Stimulated activated CD4-positive, alpha-beta T cell treated with anti-CD3 and anti-CD28 coated beads, Interleukin-4, amount 100 ng/mL, for 48 hours (primary cell): ENCODE measurements at places on chromosomes 16 and 17.

DNA sequence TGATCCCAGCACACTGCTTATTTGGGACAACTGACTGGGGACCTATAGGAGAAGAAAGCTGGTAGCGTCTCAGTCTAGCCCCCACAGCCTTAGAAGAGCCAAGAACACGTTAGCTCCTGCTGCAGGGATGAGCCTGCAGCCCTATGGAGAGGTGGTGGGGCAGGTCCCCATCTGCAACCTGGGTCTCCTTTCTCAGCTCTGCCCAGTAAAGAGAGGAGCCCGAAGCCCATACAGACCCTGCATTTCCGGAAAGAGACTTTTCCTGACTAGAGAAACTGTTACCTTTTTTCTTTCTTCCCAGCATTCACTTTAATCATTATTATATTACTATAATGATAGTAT is 788 bp downstream of the METTL22 start:
- DNase-seq, result no peak

DNA sequence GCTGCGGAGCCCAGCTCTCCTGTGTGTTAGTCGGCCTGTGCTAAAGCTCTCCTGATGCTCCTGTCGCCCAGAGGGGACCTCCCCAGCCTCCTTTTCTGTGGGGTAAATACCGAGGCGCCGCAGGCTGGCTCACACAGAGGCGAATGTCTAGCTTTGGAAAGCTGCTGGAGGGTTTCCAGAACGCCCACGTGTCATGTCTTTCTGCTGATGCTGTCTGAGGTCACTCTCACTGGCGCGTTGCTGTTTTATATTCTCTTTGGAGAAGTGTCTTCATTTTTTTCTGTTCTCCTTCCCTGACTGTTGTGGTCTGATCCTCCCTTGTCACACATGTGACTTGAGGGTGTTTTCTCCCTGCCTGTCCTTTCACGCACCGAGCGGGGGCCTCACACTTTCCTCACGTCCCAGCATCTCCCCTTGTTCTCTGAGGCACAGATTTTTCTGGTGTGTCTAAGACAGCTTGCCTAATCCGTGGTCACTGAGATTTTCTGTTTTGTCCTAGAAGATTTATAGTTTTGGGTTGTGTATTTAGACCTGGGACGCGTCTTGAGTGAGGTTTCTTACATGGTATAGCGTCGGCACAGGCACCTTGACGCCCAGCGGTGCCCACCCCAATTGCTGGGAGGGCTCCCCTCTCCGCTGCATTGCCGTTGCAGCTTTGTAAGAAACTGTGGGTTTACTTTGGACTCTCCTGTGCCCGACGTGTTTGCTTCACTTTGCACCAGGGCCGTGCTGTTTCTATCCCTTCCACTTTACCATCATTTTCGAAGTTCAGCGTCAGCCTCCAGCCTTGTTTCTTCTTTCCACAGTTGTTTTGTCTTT is 92.1 kb upstream of the ZNF750 start:
- no peak for DNase-seq

DNA sequence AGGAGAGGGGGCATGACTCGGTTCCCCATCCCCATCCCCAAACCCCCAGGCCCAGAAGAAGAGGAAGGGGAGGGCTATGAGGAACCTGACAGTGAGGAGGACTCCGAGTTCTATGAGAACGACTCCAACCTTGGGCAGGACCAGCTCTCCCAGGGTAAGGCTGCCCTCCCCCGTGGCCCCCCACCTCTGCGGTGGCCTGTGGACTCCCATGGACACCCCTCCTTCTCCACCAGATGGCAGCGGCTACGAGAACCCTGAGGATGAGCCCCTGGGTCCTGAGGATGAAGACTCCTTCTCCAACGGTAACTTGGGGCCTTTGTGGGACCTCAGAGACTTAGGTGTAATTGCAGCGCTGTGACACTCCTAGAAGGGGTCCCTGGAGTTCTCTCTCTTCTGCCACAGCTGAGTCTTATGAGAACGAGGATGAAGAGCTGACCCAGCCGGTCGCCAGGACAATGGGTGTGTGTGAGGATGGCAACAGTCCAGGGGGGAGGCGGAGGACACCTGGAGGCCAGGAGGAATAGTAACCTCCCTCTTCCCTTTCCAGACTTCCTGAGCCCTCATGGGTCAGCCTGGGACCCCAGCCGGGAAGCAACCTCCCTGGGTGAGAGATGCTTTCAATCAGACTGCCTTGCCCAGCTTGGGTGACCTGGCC is 5.6 kb downstream of the CD19 start:
- no peak for DNase-seq

GRCh38 chr17:2070241-2071023 is 15.5 kb downstream of the HIC1 start:
- DNase-seq, result peak; percentile 74

- no peak for DNase-seq
These were observed 6.8 kb downstream of the MEAK7 start for GRCh38 chr16:84497418-84498222.

DNA sequence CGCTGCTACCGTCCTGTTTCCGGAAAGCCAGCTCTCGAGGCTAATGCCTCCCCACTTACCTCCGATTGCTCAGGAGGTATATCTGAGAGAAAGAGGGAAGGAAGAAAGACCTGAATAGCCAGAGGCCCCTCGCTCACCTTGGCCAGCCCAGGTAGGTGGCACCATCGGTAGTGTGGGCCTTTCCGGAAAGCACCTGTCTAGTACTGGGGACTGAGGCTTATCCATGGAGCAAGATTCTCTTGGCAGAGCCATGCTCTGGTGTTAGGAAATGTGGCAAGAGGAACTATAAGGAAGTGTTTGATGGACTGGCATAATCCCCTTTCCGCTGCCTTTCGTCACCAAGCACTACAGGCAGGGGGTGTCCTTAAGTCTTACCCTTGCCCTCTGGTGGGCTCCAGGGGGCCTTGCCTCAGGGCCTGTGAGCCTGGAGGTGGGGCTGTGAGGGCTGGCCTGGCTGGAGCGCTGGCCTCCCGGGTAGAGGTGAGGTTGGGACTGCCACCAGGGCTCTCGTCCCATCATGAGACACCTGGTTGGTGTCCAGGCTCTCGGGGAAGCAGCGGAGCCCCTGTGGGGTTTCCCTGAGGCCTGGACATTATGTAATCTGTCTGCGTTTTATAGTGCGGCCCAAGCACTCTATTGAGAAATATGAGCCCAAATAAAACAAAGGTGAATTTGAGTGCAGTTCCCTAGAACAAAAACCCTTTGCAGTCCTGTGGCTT is 2.9 kb downstream of the CMIP start:
- DNase-seq, result no peak

GRCh38 chr16:73565263-73565662 is 517.3 kb upstream of the ZFHX3 start:
- DNase-seq, result no peak

DNA sequence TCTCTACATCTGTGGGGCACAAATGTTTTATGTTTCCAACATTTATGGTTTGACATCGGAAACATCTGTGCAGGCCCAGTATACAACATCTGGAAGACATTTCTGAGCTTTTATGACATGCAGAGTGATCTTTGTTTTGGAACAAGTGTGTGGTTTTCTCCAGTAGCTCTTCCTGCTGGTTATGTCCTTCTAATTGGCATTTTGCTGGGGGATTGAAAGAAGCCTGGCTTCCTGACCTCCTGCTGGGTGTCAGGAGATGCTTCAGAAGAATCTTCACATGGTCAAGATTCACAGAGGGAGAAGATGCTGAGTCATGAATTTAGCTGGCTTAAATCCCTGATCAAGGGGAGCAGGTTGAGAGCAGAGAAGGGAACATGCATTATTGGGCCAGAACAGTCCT is 279.5 kb upstream of the MYOCD start:
- no peak for DNase-seq

GRCh38 chr16:4214215-4214621 is 27.7 kb downstream of the SRL start:
- no peak for DNase-seq

DNA sequence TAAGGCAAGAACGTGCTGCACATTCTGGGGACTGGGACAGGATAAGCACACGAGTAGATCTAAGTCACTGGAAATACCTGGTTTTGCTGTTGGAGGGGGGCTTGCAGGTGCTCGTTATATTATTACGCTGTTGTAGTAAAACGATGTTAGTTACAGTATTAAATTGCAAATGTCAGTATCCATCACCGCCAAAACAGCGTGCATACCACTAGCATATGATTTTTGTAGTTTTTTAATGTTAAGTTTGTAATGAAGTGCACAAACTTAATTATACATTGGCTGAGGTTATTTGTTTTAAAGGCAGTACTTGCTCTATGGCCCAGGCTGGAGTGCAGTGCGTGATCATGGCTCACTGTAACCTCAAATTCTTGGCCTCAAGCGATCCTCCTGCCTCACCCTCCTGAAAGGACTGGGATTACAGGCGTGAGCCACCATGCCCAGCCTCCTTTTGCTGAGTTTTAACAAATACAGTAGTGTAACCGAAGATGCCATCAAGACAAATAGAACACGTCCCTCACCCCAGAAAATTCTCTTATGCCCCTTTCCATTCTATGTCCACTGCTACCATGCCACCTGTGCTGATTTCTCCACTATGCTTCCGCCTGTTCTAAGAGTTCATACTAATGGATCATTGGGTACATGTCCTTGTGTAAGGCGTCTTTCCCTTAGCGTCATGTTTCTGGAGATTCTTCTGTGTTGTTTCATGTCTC is 20.7 kb upstream of the CSNK1D start:
- DNase-seq, result no peak

- no peak for DNase-seq
These were observed 17.4 kb upstream of the ZNF469 start for GRCh38 chr16:88365244-88365865.

- no peak for DNase-seq
These were observed 401.3 kb downstream of the ZFHX3 start for GRCh38 chr16:72646615-72647014.

- DNase-seq, result no peak
These were observed 100.7 kb upstream of the ZNF469 start for GRCh38 chr16:88281858-88282563.

DNA sequence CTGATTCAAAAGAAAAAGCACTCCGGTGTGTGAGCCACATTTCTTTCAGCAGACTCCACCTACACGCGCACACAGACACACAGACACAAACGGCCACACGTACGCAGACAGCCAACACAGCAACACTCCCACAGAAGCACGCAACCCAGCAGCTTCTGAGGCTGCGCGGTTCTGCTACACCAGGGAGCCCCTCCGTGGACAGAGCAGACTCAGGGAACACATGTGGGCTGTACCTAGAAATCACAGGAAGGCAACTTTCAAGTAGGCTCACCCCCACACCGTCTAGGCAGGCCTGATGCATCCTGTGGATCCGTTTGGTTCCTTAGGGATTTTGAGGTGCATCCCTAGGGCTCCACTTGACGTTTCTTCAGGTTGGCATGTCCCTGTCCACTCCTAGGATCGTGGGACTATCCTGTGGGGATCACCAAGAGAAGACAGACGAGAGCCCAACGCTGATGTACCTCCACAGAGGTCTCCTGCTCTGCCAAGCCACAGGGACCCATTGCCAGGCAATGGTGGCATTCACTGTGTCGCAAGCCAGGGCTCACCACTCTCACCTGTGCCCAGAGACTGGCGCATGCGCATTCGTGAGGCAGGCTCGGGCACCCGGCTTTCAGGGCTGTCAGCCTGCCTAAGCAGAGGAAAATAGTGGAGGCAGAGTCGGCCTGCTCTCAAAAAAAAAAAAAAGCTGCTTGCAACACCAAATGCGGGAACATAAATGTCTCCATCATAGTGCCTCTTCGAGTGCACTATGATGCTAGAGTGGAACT is 2333.3 kb downstream of the TP53TG3F start:
- DNase-seq, result no peak

DNA sequence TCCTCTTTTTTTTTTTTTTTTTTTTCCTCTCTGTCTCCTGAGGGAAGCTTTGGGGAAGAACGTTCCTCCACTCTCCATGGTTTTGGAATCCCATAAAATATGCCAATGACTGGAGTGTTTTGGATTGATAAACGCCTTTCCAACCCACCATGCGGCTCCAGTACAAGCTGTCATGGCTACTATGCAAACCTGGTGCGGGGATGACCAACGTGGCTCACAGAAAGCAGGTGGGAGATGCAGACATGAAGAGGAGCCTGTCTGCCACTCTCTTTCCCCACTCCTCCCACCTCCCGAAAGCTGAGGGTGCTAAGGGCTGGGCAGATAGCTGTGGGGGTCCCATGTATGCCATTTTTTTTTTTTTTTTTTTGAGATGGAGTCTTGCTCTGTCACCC is 69.9 kb upstream of the SEC14L1 start:
- DNase-seq, result no peak

GRCh38 chr16:61797296-61797795 is 238.9 kb downstream of the CDH8 start:
- DNase-seq, result no peak

- no peak for DNase-seq
These were observed 380.3 kb upstream of the MAF start for GRCh38 chr16:79980650-79981521.

- no peak for DNase-seq
These were observed 25.5 kb downstream of the POLR3E start for GRCh38 chr16:22322741-22323140.

DNA sequence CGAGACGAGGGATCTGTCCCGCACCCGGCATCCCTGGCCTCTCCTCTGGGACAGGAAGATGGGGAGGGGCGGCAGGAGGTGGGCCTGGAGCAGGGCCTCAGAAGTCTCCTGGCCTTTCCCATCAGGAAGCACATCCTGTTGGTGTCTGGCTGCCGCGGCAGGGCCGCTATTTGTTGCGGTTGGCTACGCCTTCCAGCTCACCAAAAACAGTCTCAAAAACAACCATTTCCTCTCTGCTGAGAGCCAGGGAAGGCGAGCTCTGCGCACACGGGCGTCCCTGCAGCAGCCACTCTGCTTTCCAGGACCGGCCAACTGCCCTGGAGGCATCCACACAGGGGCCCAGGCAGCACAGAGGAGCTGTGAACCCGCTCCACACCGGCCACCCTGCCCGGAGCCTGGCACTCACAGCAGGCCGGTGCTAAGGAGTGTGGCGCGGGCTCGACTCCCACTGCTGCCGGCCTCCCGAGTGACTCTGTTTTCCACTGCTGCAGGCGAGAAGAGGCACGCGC is at the start of gene TMEM204:
TMEM204 (plus strand) TSS at position 224 of the 509 bp plus-strand sequence. CDS start 610 bp downstream, outside the sequence.
- DNase-seq, result no peak

GRCh38 chr17:39759204-39759603 is 21.5 kb downstream of the GRB7 start:
- no peak for DNase-seq

DNA sequence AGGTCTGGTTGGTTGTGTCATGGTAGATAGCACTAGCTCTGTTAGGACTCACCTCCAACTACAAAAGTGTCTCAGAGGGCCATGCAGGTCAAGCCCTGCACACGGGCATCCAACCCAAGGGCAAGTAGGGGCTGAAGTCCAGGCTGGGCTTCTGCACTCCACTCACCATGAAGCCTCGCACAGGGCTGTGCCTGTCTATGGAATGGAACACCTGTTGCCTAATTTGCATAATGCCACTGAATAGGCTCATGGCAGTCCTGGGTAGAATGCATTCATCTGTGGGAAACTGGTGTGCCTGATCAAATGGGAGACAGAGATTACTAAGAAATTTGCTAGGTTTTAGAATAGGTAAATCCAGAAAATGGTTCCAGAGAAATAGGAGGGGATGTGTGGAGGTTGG is 8.0 kb upstream of the AKAP1 start:
- DNase-seq, result no peak

- DNase-seq, result no peak
These were observed 12.4 kb downstream of the TEX14 start for GRCh38 chr17:58679263-58680037.
